ENCODE measurements at places on chromosomes 16 and 17.

GRCh38 chr17:58648236-58648635 is 43.6 kb downstream of the TEX14 start:
- no peaks in the 10 kb centered on the region for H3K27me3 ChIP-seq
- no peak for DNase-seq
- no peak overlapping the region for H3K27ac ChIP-seq
- H3K4me1 ChIP-seq, result no peaks in the 10 kb centered on the region
- no peaks in the 10 kb centered on the region for H3K36me3 ChIP-seq
- no peak overlapping the region for H3K4me3 ChIP-seq

DNA sequence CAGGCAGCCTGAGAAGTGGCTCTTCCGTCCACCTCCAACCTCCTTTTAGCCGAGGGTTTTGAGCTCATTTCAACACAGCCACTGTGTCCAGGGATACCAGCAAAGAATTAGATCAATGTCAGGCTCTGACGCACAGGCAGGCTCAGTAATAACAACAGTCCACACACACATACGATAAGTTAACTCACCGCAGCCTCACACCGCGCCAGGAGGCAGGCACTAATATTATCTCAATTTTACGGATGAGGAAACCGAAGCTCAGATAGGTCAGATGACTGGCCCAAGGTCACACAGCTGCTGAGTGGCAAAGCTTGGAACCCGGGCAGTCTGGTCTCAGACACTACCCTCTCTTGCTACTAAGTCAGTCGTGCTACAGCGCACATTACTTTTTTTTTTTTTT is 22.9 kb downstream of the ABR start:
- H3K27me3 ChIP-seq, result no peaks in the 10 kb centered on the region
- peaks cover 10% of the 10 kb centered on the region for H3K36me3 ChIP-seq
- no peak for DNase-seq
- peaks cover 14% of the 10 kb centered on the region for H3K4me1 ChIP-seq
- H3K4me3 ChIP-seq, result no peak overlapping the region
- no peak overlapping the region for H3K27ac ChIP-seq

DNA sequence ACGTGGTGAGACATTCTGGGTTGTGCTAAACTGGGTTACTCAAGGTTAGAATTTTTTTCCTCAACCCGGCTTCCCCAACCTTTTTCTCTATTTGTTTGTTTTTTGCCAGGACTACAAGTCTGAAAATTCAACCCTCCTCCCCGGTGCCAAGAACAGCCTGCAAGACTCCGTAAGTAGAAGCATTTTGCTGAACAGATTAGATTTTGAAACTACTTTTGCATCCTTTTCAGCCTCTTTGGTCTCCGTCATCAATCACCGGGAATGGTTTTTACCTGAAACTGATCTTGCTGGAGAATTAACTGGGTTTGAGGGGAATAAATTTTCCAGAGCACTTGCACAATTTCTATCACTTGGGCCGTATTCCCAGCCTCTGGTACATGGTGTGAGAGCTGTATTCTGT is 501.2 kb upstream of the EEF2KMT start:
- H3K27ac ChIP-seq, result no peak overlapping the region
- H3K27me3 ChIP-seq, result no peaks in the 10 kb centered on the region
- H3K4me3 ChIP-seq, result no peak overlapping the region
- no peaks in the 10 kb centered on the region for H3K4me1 ChIP-seq

GRCh38 chr17:48429638-48430586 is at the start of gene SKAP1:
TSS of gene SKAP1 (minus strand) at chr17:48430214.
- no peak within 1 kb of the TSS for H3K27ac ChIP-seq
- H3K36me3 ChIP-seq, result no peaks in the 10 kb centered on the region
- peaks cover 23% of the 10 kb centered on the region for H3K27me3 ChIP-seq
- no peak within 1 kb of the TSS for H3K4me3 ChIP-seq
- no peaks in the 10 kb centered on the region for H3K4me1 ChIP-seq

- no peak overlapping the region for H3K4me3 ChIP-seq
- no peak overlapping the region for H3K27ac ChIP-seq
- H3K27me3 ChIP-seq, result peaks cover 71% of the 10 kb centered on the region
- no peaks in the 10 kb centered on the region for H3K36me3 ChIP-seq
- no peaks in the 10 kb centered on the region for H3K4me1 ChIP-seq
- DNase-seq, result no peak
Measured at GRCh38 chr16:88975511-88976061, 1.4 kb downstream of the CBFA2T3 start.

GRCh38 chr17:45332989-45333701 is 16.3 kb upstream of the MAP3K14 start:
- peaks cover 2% of the 10 kb centered on the region for H3K4me1 ChIP-seq
- DNase-seq, result no peak
- H3K4me3 ChIP-seq, result no peak overlapping the region
- H3K36me3 ChIP-seq, result no peaks in the 10 kb centered on the region
- H3K27me3 ChIP-seq, result no peaks in the 10 kb centered on the region

DNA sequence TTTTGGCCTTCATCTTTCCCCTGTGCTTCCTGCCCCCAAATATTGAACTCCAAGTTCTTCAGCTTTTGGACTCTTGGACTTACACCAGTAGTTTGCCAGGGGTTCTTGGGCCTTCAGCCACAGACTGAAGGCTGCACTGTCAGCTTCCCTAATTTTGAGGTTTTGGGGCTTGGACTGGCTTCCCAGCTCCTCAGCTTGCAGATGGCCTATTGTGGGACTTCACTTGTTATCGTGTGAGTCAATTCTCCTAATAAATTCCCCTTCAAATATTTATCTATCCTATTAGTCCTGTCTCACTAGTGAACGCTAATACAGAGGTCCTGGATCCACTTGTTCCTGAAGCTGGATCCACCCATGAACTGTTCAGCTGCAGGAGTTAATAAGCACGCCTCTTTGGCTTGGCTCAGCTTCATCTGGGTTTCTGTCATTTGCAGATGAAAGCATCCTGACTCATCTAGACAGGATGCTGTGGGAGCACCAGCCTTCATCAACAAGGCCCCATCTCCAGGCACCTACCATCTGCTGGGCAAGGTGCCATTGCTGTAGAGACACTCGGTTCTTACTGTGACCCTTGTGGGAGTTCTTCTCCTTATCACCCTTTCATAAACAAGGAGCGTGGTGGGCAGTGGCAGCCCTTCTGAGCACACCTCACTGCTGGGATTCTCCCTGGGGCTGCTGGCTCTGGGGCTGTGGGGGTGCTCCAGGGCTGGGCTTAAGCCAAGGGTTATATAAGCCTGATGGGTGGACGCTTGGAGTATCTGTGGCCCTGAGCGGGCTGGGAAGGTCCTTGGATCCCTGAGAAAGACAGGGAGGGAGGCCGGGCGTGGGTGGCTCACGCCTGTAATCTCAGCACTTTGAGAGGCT is 23.1 kb downstream of the LAT start:
- no peak for DNase-seq
- peaks cover 16% of the 10 kb centered on the region for H3K27me3 ChIP-seq
- no peak overlapping the region for H3K4me3 ChIP-seq
- H3K27ac ChIP-seq, result no peak overlapping the region
